ENCODE measurements at places on chromosomes 7 and 10. TPM values are rescaled to one million over a fixed set of nuclear protein-coding genes. Genes with fewer than 3 reads are reported as not detected.

SLC29A4 gene
- total RNA-seq = 0.35 TPM

AQP1 gene
- total RNA-seq = 0.13 TPM

CCL24 gene
- not detected for total RNA-seq

STEAP1 gene
- not detected for total RNA-seq

C10orf71 gene
- not detected for total RNA-seq

CRHR2 gene
- total RNA-seq = 0.09 TPM

SOSTDC1 gene
- total RNA-seq = not detected

CPA1 gene
- 16.0 TPM for total RNA-seq

CALHM1 gene
- not detected for total RNA-seq

PDE6C gene
- total RNA-seq = not detected

SYT15 gene
- total RNA-seq = 1.3 TPM

SLC25A13 gene
- total RNA-seq = 8.1 TPM

GSTO2 gene
- total RNA-seq = 1.9 TPM

NPC1L1 gene
- 0.10 TPM for total RNA-seq

CDNF gene
- 1.5 TPM for total RNA-seq

CCDC172 gene
- not detected for total RNA-seq

HMX2 gene
- not detected for total RNA-seq

FFAR4 gene
- not detected for total RNA-seq

AGAP4 gene
- 35.6 TPM for total RNA-seq

CYP26A1 gene
- not detected for total RNA-seq

UBE3C gene
- total RNA-seq = 53.1 TPM

CHAT gene
- total RNA-seq = not detected

WDR91 gene
- 28.1 TPM for total RNA-seq
